ENCODE measurements at places on chromosomes 6 and 20.

- DNase-seq = no peak
Observed at GRCh38 chr20:11119573-11119972, 445.8 kb upstream of the JAG1 start.

DNA sequence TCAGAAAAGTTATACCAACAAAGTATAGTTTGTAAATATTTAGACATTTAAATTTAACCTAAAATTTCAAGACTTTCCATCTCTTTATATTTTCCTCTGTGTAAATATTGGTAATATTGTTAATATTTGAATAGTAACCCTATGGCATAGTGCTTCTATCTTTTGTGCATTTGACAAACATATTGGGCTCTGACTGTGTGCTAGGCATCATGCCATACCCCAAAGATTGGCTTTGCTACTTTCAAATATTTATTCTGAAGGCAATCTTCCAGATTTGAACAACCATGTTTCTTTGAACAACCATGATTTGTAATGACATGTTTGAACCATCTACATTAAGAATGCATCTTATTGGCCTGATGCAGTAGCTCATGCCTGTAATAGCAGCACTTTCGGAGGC is 15.5 kb upstream of the PRDM1 start:
- no peak for DNase-seq

GRCh38 chr6:36563237-36563927 is 16.1 kb upstream of the STK38 start:
- no peak for DNase-seq

DNA sequence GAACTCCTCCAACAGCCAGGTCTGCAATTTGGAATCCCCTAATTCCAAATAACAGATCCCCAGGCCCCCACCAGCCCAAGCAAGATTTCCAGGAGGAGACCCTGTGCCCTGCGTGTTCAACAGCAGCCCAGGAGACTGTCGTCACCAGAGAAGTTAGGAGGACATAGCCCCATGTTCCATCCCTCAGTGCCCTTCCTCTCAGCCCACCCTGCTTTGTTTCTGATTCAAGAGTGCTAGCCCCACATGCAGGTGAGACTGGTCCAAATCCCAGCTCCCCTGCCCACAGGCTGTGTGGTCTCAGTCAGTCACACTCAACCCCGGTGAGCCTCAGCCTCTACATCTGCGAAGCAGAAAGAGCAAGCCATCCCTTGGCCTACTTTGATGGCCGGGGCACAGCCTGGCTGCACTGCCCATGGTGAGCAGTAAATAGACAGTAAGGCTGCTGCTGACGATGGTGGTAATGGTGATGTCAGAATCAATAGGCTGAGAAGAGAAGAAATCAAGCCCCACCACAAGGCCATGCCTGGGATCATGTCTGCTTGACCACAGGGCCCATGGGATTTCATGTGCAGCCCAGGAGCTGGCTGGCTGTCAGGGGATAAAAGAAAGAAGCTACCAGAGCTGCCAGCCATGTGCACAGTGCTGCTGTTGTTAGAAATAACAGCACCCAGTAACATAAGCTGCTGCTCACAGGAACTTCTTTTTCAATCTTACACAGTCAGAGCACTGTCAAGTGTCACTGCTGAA is 51.5 kb upstream of the NXT1 start:
- no peak for DNase-seq

All from suppressor macrophage (primary cell).